ENCODE measurements at places on chromosomes 7 and 10.

- no peak for DNase-seq
Measured at GRCh38 chr10:86665218-86665607, 3.1 kb upstream of the LDB3 start.

DNA sequence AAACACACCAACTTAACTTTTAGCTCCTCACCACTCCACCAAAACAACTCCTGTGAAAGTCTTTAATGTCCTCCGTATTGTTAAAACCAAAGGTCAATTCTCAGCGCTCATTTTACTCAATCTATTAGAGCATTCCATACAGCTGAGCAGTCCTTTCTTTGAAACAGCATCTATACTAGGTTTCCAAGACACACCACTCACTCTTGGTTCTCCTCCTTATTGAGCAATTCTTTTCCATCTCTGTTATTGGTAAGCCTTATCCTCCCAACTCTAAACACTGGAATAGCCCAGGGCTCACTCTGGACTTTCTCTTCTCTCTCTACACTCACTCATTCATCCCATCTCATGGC, 34.9 kb downstream of the COA1 start:
- DNase-seq = peak; percentile 97

GRCh38 chr10:132377326-132377725, 19.7 kb upstream of the PWWP2B start:
- DNase-seq = no peak

- DNase-seq = no peak
Measured at GRCh38 chr7:148204639-148205304, 385.8 kb upstream of the C7orf33 start.

- DNase-seq = no peak
Measured at GRCh38 chr7:7790041-7790741, 71.8 kb upstream of the RPA3 start.

GRCh38 chr7:74365322-74366022, 76.3 kb downstream of the CLIP2 start:
- peak; percentile 35 for DNase-seq

GRCh38 chr7:100019908-100020307, 4.5 kb downstream of the ZKSCAN1 start:
- no peak for DNase-seq

DNA sequence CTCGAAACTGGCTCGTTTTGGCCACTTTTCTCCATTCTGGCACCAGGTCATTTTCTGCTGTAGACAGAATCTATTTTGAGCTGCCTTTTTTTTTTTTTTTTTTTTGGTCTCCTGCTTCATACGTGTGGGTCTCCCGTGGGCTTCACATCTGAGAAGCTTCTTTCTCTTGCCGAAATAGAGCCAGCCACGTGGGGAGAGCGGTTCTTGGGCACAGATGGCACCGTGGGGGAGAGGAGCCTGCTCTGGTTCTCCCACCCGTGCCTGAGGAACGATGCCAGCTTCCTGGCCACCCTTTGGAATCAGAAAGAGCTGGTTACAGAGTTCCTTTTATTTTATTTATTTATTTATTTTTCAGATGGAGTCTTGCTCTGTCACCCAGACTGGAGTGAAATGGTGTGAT, 48.7 kb upstream of the OCM2 start:
- no peak for DNase-seq

DNA sequence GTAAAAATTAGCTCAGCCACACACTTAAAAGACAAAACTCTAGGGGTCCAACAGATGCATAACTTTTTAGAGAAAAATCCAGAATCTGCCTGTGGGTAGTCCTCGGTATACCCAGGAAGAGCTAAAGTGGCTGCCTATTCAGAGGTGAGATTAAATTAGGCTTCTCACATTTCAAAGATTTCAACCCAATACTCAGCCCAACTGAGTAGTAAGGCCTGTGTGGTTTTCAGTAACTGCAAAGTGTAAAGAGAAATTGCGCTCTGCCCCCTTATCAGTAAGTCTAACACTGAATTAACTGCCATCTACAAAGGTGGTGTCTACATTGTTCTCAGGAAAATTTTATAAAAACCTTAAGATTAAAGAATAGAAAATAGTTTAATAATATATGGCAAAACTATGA, 88.2 kb downstream of the ELMO1 start:
- no peak for DNase-seq
